ENCODE measurements at places on chromosomes 2 and 18.

DNA sequence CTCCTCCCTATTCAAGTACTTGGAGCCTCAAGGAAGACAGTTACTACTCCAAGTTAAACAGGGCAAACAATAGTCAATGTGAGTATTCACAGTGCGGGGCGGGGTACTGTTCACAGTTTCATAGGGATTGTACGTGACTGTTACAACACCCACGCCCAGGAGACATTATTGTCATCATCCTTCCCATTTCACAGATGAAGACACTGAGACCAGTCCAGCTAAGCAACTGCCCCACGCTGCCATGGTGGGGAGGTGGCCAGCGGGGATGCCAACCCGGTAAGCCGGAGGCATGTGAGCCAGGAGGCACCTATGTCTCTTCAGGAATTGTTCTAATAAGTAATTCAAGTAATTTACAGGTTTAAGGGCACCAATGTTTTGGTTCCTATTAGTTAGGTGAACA is 982 bp downstream of the HJURP start:
- DNase-seq: no peak

DNA sequence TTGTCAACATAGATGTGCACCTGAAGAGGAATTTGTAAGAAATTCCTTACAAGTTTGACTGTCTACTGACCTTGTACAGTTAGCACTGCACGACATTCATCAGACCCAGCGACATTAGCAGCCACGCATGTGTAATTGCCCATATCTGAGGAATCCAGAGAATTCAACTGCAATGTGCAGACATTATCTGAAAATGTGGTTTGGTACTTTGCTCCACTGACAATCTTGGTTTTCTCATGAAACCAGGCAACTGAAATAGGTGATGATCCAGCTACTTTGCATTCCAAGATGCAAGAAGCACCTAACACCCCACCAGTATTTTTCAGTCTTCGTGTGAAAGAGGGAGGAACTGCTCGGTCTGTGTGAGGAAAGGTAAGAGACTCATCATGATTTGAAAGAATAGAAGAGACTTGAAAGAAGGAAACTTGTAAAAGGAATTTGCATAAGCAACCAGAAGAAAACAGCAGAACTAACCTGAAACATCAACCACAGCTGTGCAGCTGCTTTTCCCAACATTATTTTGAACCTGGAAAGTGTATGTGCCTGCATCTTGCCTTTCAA is 83.4 kb downstream of the TTN start:
- no peak for DNase-seq

DNA sequence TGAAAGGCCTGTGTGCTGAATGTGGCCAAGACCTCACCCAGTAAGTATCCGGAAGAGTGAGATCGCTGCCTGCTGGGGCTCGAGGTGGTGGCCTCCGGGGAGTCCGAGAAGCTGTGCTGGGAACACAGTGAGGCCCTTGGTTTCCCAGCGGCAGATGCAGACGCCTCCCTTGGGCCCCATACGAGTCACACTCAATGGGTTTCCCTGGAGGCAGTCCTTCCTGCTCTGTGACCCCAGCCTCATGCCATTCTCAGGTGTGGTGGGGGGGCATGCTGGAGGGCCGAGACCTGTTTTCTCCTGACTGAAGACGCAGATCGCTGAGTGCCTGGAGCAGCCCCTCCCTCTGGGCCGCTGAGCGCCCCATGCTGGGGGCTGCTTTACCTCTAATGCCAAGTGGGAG is 15.7 kb downstream of the CTDP1 start:
- DNase-seq: no peak

GRCh38 chr2:63122921-63123320 is 72.3 kb downstream of the OTX1 start:
- DNase-seq: no peak

GRCh38 chr2:197857476-197858107 is 53.2 kb downstream of the PLCL1 start:
- DNase-seq: no peak

DNA sequence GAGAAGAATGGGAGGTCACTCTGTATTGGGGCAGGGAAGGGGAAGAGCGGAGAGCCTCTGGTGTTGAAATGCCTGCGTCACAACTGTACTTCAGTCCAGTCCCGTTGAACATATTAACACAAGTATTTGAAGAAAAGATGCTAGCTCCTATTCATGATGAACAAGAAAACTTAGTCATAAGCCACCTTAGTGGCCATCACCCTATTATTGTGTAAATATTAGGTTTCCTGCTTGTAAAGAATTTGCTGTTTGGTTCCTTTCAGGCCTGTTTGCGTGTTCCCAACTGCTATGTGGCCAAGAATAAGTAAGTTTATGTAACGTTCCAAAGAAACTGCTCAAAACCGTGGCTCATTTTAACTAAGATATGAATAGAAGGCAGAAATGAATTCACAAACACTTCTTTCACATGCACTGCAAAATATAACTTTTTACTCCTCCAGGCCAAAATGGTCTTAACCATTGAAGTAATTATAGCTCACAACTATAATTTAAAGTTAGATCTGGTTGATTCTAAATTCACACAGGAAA is 204.3 kb downstream of the ZNF385B start:
- DNase-seq: no peak

GRCh38 chr2:46435353-46435752 is 44.0 kb upstream of the TMEM247 start:
- DNase-seq: no peak

DNA sequence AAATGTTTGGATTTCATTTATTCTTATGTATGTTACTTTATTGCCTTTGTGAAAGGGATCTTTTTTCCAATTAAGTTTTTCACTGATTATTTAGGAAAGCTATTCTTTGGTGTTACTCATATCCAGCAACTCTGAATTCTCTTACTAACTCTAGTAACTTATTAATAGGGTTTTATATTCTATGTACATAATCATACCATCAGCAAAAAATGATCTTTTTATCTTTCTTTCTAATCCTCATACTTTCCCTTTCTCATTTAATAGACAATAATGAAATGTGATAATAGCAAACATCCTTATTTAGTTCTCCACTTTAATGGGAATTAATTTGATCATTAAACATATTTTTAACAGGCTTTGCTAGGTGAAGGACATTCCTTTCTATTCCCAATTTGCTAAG is 12.3 kb upstream of the CDKL4 start:
- DNase-seq: no peak

GRCh38 chr2:157393348-157393747 is 50.5 kb downstream of the CYTIP start:
- DNase-seq: no peak

GRCh38 chr18:10661317-10661716 is 135.5 kb downstream of the NAPG start:
- DNase-seq: no peak

GRCh38 chr18:50356036-50356945 is 18.6 kb upstream of the SKA1 start:
- peak; percentile 35 for DNase-seq

- DNase-seq: no peak
These were observed 52.8 kb upstream of the RTN4 start for GRCh38 chr2:55103046-55103445.

GRCh38 chr2:8488001-8488738 is 193.7 kb upstream of the ID2 start:
- DNase-seq: peak; percentile 54

DNA sequence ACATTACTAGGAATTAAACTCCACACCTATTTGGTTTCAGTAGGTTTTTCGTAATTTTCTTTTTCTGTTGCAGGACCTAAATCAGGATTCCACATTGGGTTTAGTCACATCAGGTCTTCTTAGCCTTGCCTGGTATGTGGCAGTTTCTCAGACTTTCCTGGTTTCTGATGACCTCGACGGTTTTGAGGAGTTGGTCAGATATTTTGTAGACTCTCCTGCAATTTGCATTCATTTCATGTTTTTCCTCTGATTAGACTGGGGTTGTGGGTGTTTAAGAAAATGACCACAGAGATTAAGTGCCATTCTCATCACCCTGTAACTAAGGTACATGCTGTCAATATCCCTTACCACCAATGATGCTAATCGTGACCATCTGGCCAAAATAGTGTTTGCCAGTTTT is 97.3 kb upstream of the ST6GAL2 start:
- no peak for DNase-seq

DNA sequence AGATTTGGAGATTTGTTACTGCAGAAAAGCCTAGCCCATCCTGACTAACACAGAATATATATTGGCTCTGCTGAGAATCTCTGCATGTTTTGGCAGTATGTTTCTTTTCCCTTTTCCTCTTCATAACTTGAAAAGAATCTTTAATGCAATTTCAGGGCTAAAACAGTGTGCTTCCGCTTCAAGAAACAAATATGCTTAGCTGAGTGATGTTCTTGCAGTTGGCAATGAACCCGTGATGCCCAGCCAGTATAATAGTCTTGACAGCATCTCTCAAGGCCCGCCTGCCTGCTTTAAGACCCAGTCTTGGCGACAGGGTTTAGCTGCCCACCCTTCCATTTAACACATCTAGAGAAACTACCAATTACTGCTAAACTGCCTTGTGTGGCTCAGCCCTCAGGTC is 184.5 kb downstream of the INO80D start:
- no peak for DNase-seq

- no peak for DNase-seq
These were observed 263.1 kb upstream of the CHAC2 start for GRCh38 chr2:53504507-53504906.

DNA sequence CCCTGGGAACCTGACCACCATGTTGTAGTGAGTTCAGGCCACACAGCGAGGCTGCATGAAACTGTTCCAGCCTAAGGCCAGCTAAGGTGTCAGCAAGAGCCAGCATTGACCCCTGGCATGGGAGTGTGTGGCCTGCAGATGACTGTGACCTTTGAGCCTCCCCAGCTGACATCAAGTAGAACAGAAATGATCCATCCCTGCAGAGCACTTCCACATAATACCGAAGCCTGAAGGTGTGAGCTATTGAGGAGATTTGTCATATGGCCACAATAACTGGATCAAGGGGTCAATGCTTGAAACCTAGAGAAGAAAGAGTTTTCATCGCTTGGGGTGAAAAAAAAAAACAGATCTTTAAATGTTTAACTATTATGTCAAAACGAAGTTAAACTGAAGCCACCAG is 207.3 kb upstream of the SOX11 start:
- no peak for DNase-seq

GRCh38 chr2:70472221-70472890 is 81.3 kb downstream of the TGFA start:
- DNase-seq: no peak

DNA sequence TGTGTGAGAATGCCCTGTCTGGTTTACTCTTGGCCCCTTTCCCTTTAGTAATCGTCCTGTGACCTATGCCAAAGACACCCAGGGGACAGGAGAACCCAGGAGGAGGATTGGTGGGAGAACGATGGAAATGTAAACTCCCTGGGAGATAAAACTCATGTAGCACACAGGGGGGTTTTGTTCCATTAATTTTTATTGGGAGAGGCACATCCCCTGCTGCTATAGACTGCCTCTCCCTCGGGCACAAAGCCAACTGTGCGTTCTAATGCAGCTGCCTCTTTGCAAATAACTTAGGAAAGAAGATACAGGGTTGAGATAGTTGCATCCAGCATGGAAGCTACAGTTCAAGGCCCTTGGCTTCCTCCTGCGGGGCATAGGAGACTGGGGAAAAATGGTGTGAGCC is 489.6 kb downstream of the SLC4A3 start:
- DNase-seq: no peak

- DNase-seq: no peak
These were observed 61.2 kb upstream of the IGFBP2 start for GRCh38 chr2:216571909-216572513.

- no peak for DNase-seq
These were observed 80.0 kb downstream of the CCDC93 start for GRCh38 chr2:117933884-117934354.

DNA sequence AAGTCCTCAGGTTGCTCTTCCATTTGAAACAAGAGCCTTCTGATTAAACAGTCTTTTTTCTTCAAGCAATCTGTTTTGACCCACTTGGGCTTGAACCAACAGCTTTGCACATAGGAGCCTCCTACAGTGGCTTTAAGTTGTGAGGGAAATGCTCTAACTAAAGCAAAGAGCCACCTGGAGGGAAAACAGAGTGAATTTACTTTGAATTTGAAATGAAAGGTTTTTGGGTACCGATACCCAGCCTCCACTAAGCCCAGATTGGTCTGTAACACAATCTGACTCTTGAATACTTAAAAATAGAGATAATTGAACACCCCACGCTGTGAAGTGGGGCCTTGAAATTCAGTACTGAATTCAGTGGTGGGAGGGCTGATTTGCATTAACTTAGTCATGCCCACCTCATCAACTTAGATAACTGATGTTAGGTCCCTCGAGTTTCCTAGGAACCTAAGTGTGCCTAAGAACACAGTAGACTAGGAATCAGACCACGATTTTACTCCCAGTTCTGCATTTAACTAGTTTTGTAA is 56.3 kb upstream of the ACVR1C start:
- no peak for DNase-seq

DNA sequence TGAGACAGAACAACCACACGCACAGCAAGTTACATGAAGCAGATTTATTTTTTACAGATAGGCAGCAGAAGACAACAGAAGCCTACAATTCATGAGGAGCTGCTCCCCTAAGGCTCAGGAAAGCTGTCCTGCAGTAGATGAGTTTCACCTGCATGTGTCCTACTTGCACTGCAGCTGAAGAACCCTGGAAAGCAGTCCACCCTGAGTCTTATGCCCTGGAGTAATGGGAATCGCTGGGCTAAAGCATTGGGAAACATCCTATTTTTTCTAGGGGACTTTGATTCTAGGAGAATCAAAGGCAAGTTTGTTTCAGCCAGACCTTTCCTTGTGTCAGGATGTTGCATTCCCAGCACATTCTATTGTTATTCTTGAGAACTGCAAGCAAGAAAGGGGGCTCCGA is 304.8 kb downstream of the LRATD1 start:
- no peak for DNase-seq

DNA sequence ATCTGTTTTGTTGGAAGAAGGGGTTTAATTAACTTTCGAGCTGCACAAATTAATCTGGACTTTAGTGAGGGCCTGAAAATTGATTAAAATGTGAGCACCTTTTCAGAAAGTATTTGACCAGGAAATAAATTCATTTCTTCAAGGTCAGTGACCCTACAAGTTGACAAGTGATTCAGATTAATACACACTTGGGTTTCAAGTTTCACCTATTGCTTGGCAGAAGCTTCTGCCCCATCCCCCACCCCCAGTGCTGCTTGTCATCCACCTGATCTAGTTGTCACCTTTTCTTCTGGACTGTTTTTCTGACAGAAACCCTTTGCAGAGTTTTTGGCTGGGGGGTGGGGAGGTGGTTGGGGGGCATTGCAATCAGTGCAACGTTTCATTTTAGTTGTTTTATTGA is 46.2 kb downstream of the RPRM start:
- DNase-seq: no peak

- no peak for DNase-seq
These were observed 13.4 kb upstream of the KCNG2 start for GRCh38 chr18:79784071-79784913.

DNA sequence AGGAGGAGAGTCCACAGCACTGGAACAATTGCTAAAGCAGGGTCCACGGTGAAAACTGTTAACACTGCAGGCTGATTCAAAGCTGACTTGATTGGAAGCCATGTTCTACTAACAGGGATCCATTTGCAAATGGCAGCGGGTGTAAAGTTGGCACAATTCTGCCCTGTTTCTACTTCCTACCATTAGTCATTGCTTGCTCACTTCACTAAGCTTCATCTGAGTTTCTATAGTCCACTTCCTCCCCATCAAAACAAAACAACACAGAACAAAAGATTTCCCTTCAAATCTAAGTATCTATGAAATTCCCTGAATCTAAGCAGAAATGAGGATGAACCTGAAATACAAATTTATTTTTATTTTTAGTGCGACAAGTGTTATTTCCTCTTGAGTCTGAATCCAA is 187.4 kb upstream of the SOX11 start:
- DNase-seq: no peak

All from germinal center (tissue), 1 donor.